ENCODE measurements at places on chromosomes 6 and 20.

DNA sequence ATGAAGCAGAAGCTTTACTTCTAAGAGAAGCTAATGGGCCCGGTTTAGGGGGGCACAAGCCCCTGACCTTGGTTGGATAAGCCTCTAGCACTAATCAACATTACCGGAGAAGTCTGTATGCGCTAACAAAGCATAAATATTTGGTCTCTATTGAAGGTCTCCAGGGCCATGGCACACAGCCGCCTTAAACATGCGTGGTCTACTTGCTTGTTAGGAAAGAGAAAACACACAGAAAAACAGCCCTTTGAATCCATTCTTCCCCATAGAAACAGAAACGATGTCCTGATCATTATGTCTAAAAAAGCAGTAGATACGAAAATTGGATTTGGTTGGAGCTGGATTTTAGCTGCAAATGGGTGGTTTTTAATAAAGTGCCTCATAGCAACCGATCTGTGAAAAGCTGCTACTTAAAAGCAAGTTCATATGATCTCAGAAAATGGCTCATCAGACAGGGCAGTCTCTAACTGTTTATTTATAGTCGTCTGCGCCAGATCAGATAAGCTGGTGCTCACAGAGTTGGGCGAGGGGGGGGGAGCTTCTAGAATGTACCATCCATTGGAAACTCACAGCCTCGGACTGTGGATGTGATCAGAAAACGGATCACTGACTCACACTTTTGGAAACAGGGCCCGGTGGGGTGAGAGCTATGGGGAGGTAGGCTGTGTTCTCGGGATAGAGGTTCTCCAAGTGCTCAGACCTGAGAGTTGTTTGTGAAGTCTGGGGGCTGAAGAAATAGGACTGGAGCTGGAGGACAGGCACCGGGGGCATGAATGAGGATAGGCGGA is 35.3 kb upstream of the APCDD1L start:
- no peak for DNase-seq

GRCh38 chr20:59175861-59176260 is 12.2 kb downstream of the ZNF831 start:
- no peak for DNase-seq

DNA sequence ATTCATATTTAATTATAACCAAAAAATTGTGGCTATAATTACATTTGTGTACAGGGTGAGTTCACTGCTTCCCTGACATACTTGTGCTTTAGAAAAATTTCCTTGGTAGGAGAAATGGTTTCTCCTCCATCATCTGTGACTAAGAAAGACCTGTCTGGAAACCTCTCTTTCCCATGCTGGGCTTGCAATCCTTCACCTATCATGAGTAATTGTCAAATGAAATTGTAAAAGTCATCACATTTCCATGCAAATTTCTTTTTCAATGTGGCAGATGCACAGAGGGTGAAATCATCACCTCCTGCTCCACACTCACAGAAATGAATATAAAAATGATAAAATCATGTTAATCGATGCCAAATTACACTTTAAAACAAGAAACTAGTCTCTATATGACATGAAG is 1.5 kb upstream of the SIRPB1 start:
- no peak for DNase-seq

DNA sequence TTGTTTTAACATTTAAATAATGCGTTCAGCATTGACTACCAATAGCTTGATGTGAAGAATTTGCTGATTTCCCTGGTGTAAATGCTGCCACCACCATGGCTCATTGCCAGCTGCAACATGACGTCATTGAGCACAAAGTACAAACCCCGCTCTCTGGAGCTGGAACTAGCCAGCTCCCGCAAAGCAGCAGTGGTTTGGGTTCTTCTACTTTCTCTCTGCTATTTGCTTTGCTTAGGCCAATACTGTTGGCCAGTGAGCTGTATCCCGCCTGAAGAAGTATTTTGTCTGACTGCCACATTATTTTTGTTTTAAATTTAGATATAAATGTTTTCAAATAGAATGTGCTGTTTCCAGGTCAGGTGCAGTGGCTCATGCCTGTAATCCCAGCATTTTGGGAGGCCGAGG is 47.4 kb upstream of the KIF13A start:
- no peak for DNase-seq

DNA sequence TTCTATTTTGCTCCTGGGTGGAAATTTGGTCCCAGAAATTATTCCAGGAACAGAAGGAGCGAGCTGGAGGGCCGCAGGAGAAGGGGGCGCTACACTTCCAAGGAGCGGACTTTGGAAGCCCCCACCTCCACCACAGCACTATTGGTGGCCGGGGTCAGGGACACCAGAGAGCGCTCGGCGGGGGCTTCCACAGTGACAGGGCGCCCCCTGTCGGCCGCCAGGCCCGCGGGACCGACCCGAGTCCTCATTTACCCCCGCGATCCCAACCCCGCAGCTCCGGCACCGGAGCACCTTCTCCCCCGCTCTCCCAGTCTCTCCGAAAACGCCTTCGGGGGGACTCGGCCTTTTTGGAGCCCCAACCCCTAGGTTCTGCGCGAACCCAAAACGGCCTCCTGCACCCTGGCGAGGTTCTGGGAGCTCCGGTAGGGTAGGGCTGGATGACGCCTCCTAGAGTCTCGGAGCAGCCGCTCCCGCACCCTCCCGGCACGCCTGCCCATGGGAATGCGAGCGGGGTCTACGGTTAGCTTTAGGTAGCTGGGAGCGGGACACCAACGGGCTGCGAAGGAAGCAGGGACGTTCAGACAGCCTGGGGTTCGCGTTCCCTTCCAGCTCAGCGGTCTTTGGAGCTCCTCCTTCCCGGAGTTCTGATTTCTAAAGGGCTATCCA is 2.4 kb upstream of the FOXA2 start:
- no peak for DNase-seq

GRCh38 chr6:92586236-92586977 is 833.0 kb downstream of the EPHA7 start:
- no peak for DNase-seq

DNA sequence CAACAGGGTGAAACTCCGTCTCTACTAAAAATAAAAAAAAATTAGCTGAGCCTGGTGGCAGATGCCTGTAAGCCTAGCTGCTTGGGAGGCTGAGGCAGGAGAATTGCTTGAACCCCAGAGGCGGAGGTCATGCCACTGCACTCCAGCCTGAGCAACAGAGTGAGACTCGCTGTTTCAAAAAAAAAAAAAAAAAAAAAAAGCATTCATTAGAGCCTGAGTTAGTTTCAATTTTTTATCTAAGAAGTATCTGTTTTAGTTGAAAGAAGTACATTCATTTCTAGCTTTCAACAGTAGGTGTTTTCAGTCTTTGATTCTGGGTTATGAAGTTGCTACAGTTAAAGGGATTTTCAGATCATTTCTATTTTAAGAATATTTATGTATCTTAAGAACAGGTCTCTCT is 42.2 kb downstream of the ZNF292 start:
- DNase-seq = no peak
